OCI-LY7 (cell line): ENCODE measurements at places on chromosomes 16 and 17. TPM values are rescaled to one million over a fixed set of nuclear protein-coding genes. Genes with fewer than 3 reads are reported as not detected.

- no peak for DNase-seq
Measured at GRCh38 chr17:49259663-49260010, 29.1 kb upstream of the PHOSPHO1 start.

- no peak for DNase-seq
Measured at GRCh38 chr17:836151-836550, 54.0 kb downstream of the MRM3 start.

DNA sequence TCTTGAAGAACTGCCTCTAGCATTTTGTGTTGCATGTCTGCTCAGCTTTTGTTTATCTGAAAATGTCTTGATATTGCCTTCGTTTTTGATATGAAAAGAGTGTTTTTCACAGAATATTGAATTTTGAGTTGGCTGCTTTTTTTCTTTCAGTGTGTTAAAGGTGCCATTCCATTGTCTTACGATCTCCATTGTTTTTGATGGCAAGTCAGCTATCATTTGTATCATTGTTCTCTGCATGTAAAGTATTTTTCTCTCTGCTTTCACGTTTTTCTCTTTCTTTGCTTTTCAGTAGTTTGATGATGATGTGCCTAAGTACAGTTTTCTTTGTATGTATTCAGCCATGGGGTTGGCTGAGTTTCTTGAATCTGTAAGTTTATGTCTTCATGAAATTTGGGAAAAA, 57.0 kb downstream of the AIPL1 start:
- no peak for DNase-seq

GRCh38 chr17:78974635-78975591, 4.8 kb downstream of the LGALS3BP start:
- peak; percentile 78 for DNase-seq

DNA sequence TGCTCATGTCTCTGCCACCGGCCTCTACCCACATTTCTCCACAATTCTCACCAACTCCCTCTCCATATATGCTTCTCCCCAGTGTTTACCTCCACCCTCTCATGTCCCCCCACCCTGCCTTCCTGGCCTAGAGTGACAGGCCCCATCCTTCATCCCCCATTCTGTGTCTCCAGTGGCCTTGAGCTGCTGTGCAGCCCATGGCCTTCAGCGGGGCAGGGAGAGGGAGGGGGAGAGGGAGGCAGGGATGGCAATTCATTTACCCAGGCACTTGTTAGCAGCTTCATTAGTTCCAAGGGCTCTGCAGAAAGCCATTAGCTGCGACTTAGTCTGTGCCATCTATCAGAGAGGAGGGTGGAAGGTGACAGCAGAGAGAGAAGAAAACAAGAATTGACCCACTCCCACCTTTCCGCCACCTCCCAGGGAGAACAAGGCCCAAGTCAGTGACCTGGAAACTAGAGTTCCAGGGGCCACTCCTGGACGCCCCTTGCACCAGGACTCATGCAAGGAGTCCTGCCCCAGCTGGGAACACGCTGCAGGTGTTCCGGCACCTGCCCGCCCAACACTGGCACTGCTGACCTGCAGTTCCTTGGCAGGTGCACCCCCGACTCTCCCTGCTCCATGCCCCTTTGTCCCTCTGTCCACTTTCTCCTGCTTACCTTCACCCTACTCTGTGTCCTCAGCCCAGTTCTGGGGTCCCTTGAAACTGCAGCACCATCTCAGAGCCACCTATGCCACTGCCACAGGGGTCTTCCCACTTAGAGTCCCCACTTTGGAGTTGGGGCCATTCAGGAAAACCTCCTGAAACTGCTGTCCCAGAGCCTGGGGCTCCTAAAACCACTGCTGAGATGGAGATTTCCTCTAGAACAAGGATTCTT, 23.5 kb upstream of the PYY start:
- DNase-seq: no peak

- peak; percentile 70 for DNase-seq
Measured at GRCh38 chr17:81926451-81927151, 934 bp downstream of the MAFG start.

- DNase-seq: no peak
Measured at GRCh38 chr16:58022601-58023371, 2.8 kb upstream of the MMP15 start.

- DNase-seq: no peak
Measured at GRCh38 chr17:52157603-52158449, 688 bp downstream of the CA10 start.

- no peak for DNase-seq
Measured at GRCh38 chr16:64242492-64242891, 879.4 kb downstream of the CDH11 start.

DNA sequence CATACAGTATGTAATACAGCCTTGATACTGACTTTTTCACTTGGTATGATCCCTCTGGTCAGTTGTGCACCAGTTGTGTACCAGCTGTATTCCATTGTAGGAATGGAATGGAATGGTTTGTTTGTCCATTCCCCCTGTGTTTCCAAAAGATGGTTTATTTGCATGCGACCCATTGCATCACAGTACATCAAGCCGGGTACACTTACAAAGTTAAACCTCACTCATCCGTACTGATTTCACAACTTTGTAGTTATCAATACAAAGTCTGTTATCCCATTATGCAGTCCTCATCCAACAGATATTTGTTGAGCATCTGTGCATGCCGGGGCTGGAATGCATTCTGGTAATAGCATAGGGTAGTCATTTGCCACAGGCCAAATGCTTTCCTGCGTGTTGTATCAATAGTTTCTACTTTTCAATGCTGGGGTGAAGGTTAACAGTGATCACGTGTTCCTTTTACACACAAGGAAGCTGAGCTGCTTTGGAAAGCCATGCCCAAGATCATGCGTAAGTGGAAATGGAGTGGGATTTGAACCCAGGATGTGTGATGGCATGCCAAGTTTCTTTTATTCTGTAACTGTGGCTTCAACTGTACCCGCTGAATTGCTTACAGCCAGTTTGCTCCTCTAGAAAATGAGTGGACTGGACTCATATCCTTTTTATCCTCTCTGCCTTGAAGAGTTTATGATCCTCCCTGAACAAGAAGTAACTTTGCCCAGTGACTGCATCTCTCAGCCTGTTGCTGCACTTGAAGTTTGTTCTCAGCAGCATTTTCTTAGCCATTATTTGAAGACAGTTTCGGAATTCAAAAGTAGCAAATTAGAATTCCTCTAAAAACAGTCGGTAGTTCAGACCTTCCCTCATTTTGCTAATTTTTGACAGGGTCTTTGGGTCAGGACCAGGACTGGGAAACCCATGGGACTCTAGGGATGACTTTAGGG, 228.5 kb downstream of the CCDC182 start:
- no peak for DNase-seq

GRCh38 chr17:57447990-57448758, 191.9 kb downstream of the MSI2 start:
- no peak for DNase-seq

The FBXW10 gene
- not detected in 2 replicates for total RNA-seq

The TMEM114 gene
- not detected in 2 replicates for total RNA-seq

The MYH2 gene
- not detected in 2 replicates for total RNA-seq

The ZMYND15 gene
- not detected in 2 replicates for total RNA-seq

The SRCIN1 gene
- total RNA-seq: 4.6 and 4.9 TPM in 2 replicates
